Spleen (tissue), 13 donors: ENCODE measurements at places on chromosomes 12 and 14. TPM values are rescaled to one million over a fixed set of nuclear protein-coding genes. Genes with fewer than 3 reads are reported as not detected.
A peak's percentile ranks its signal among the peaks of the same experiment; 100 is the strongest.

- DNase-seq = peak; percentile 98
These were observed at the start of gene NR4A1 for GRCh38 chr12:52050758-52051541. TSS of gene NR4A1 (plus strand) at chr12:52051442. CDS start at chr12:52054329, 2,887 bp downstream.

Gene ANGEL1
- 53.1 TPM for total RNA-seq

Gene ABHD4
- 28.9 TPM for total RNA-seq

Gene NPFF
- not detected for total RNA-seq

DNA sequence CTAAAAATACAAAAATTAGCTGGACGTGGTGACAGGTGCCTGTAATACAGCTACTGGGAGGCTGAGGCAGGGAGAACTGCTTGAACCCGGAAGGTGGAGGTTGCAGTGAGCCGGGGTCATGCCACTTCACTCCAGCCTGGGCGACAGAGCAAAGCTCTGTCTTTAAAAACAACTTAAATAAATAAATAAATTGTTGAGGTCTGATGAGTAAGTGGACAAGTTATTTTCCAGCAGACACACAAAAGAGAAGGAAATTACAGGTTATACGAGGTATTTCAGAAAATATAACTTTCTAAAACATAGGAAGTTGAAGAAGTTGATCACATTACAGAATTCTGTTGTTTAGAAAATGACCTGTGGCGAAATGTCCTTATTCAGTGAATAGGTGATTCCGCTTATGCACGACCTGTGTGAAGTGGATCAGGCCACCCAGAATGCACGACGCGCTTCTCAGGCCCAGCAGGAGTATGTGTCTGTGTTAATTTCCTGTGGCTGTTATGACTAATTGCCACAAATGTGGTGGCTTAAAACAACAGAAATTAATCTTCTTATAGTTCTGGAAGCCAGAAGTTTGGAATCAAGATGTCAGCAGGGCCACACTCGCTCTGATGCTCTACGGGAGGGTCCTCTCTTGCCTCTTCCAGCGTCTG lies 38.1 kb downstream of the P2RX7 start:
- DNase-seq = no peak

GRCh38 chr12:121512561-121512960 lies 68.3 kb downstream of the KDM2B start:
- DNase-seq = no peak

Gene VSIG10
- 11.6 TPM for total RNA-seq

DNA sequence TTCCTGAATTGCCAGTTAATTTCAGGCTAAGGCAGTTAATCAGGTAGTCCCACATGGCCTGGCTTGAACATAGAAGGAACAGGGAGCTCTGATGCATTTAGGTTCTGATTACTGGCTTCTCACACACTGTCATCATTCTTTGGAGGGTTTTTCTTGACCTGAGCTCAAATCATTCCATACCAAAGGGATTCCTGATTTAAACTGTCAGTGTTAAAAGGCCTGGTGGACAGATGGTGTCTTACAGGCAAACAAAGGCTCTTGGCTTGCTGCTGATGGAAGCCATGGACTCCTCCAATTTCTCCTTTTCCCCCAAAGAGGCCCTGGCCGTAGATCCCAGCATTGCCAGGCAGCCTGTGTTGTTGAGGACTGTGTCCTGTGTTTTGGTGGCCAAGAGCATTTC lies 30.2 kb downstream of the CACNA1C start:
- DNase-seq = no peak

Gene INHBC
- total RNA-seq = not detected

Gene PZP
- total RNA-seq = 3.0 TPM

Gene SGPP1
- 24.3 TPM for total RNA-seq

DNA sequence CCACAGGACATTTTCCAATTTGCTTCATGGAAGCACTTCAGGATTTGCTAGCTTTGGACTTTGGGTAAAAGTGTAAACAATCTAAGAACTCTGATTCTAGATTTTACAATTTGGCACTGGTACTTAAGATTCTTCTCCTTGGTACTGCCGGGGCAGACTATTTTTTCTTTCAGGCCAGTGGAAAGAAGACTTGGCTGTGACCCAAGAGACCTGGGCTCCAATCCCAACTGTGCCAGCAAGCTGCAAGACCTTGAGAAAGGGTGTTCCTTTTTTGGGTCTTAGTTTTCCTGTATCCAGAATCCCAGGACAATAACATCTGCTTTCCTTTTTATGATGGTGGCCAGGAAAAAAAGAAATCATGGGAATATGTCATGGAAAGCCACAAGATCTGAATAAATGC lies 148.1 kb upstream of the CRY1 start:
- no peak for DNase-seq

Gene PMEL
- total RNA-seq = 0.85 TPM

- no peak for DNase-seq
These were observed 16.3 kb downstream of the SIX4 start for GRCh38 chr14:60707858-60708257.

Gene SYT10
- not detected for total RNA-seq

DNA sequence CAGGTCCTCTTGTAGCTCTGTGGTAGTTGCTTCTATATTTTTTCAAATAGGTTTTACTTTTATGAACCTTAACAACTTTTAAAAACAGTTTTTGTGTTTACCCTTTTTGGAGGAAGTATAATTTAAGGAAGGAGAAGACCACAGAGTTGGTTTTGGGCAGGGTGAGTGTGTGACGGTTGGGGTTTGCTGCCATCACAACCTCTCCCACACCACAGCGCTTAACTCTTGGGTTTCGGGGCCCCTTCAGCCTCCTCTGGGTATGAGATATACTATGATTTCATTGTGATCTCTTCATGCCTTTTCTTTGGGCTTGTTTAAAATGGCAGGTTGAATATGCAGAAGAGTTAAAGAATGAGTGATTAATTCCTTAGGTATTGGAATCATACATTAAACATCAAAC lies 228.7 kb upstream of the CRY1 start:
- no peak for DNase-seq

DNA sequence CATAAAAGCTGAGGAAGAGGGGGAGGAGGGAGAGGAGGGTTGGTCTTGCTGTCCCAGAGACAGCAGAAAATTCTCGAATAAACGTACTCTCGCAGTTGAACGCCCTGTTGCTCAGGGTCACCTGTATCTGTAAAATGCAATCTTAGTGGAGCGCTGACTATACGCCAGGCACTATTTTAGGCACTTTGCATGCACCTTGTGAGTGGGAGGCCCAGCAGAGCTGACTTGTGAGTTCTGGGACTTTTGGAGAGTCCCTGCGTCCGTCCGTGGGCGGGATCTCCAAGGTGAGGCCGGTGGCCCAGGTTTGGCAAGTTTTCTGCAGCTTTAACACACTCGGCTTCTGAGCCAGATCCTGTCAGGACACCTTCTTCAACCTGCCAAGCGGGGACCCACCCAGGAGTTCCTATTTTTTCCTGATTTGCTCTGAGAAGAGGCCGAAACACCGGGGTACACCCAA lies 32.5 kb upstream of the PLEKHG6 start:
- peak; percentile 79 for DNase-seq

Gene WNT1
- 0.52 TPM for total RNA-seq

GRCh38 chr12:1812650-1813302 lies 7.6 kb upstream of the LRTM2 start:
- DNase-seq = peak; percentile 90

Gene FOXN4
- total RNA-seq = not detected

DNA sequence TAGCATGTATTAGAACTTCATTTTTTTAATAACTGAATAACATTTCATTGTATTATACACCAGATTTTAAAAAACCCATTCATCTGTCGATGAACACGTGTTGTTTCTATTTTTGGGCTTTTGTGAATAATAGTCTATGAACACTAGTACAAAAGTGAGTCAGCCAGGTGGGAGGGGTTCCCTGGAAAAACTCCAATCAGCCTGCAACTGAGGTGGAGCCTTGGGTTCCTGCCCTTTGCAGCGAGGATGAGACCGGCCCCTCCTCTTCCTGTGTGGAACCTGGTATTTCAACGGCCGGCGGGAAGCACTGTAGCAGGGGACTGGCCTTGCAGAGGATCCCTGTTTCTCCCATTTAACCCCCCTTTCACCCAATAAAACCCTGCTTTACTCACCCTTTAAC lies 56.1 kb downstream of the LMNTD1 start:
- no peak for DNase-seq

DNA sequence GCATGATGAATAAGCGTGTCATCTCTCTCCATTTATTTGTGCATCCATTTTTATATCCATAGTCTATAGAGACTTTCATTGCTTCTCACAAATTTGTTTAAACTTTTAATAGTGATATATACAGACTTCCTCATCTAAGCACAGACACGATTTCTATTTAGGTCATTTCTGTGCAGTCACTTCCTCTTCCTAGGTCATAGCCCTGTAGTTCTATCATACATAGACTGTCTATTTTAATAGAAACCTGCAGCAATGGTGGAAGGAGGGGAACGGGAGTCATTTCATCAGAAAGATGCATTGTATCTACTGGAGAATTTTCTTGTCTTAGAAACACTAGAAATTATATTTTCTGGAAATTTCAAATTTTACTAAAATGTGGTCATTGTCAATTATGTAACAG lies 133.4 kb upstream of the FGD4 start:
- no peak for DNase-seq

GRCh38 chr14:80105488-80105994 lies 105.8 kb downstream of the DIO2 start:
- DNase-seq = no peak

- DNase-seq = no peak
These were observed 110.4 kb upstream of the CPSF6 start for GRCh38 chr12:69129017-69129416.

DNA sequence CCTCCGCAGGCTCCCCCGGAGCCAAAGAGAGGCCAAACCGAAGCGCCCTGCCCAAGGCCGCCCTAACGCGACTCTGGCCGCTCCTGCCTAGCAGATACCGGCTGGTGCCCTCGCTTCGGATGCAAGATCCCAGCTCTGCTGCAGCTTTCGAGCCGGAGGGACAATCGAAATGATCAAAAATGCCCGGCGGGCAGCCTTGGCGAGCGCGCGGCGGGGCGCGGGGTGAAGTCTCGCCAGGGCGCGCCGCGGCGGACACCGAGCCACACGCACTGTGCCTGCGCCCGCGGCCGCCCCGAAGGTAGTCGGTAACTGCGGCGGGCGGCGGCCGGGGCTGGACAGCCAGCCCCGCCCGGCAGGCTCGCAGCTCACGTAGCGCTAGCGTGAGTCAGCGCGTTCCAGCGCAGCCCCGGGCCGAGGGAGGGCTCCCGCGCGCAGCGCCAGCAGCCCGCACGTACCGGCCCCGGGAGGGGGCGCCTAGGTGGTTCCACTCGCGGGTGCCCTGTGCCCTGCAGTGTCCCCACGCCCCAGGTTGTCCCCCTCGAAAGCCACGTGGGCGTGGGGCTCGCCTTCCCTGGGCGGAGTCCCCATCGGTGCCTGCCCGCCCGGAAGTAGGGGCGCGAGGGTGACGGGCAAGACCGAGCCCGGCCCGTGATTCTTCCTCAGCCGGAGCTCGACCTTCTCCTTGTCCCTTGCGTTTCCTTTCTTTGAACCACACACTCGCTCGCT lies 109.2 kb upstream of the EGLN3 start:
- DNase-seq = peak; percentile 89
